ENCODE measurements at places on chromosomes 2 and 18. TPM values are rescaled to one million over a fixed set of nuclear protein-coding genes. Genes with fewer than 3 reads are reported as not detected.

The METTL4 gene
- total RNA-seq: 17.7 TPM

The GAREM1 gene
- total RNA-seq: not detected

The ASB18 gene
- total RNA-seq: not detected

The IGFBP5 gene
- not detected for total RNA-seq

The PRSS56 gene
- total RNA-seq: not detected

The RAPGEF4 gene
- total RNA-seq: 0.37 TPM

The SERPINB8 gene
- 25.5 TPM for total RNA-seq

The REG3G gene
- not detected for total RNA-seq

The GAD1 gene
- total RNA-seq: 13.3 TPM

The CTAGE1 gene
- total RNA-seq: not detected

The SPHKAP gene
- total RNA-seq: not detected

Data from activated CD4-positive, alpha-beta T cell treated with anti-CD3 and anti-CD28 coated beads, Interleukin-2, amount 10 ng/mL, durations not matched to agents 24 days and 14 days (primary cell).